ENCODE measurements at places on chromosomes 11 and 22.

DNA sequence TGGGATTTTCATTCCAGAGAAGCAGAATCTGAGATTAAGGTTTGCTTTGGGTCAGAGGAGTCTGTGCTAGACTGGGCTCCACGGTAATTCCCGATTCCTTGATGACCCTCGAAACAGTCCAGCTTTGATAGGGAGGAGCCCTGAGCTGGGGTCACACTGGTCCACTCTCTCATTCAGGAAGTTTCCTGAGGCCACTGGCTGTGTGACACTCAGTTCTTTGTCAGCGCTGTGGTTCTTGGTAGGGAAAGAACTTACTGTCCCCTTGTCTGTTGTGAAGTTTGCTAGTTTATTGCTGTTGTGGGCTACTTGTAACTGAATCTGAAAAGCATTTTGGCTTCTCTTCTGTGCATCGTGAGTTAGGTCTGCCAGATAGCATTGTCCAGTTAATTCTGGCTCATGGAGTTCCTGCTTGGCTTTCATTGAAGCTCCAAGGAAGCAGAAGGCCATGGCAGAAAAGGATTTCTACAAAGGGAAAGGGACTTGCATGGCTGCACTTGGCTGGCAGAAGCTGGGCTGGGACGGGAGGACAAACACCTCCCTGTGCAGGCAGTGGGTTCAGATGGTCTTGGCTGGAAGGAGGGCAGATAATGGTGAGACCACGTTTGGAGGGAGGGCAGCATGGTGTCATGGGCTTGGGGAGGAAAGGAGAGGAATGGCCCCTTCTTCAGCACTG is 23.3 kb downstream of the BCR start:
- H3K4me1 ChIP-seq = no peaks in the 10 kb centered on the region
- no peaks in the 10 kb centered on the region for H3K36me3 ChIP-seq

GRCh38 chr11:73664877-73665276 is 18.5 kb downstream of the PLEKHB1 start:
- no peak overlapping the region for H3K4me3 ChIP-seq
- H3K4me1 ChIP-seq = no peaks in the 10 kb centered on the region
- H3K27ac ChIP-seq = no peak overlapping the region
- DNase-seq = no peak

- no peaks in the 10 kb centered on the region for H3K27me3 ChIP-seq
- H3K36me3 ChIP-seq = no peaks in the 10 kb centered on the region
- peaks cover 33% of the 10 kb centered on the region for H3K4me1 ChIP-seq
These were observed 88.1 kb upstream of the ARHGAP32 start for GRCh38 chr11:129280027-129280811.

DNA sequence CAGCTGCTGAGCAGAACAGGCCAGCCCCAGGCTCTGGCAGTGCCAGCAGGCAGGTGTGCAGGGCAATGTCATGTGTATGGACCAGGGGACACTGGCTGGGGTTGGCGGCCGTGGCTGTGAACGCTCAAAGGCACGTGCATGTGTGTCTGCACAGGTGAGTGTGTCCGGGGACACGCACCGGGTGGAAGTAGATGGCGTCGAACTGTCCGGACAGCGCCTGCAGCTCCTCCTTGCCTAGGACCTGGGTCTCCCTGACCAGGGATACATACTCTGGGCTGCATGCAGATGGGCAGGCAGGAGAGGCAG is 863 bp downstream of the HDAC10 start:
- peaks cover 20% of the 10 kb centered on the region for H3K4me1 ChIP-seq
- peak overlapping the region; percentile 70 for H3K4me3 ChIP-seq
- no peaks in the 10 kb centered on the region for H3K27me3 ChIP-seq
- no peaks in the 10 kb centered on the region for H3K36me3 ChIP-seq
- H3K27ac ChIP-seq = no peak overlapping the region
- no peak for DNase-seq

GRCh38 chr11:87275176-87275575 is 237.4 kb downstream of the TMEM135 start:
- H3K36me3 ChIP-seq = no peaks in the 10 kb centered on the region
- H3K27ac ChIP-seq = no peak overlapping the region
- no peaks in the 10 kb centered on the region for H3K27me3 ChIP-seq
- H3K4me1 ChIP-seq = no peaks in the 10 kb centered on the region

DNA sequence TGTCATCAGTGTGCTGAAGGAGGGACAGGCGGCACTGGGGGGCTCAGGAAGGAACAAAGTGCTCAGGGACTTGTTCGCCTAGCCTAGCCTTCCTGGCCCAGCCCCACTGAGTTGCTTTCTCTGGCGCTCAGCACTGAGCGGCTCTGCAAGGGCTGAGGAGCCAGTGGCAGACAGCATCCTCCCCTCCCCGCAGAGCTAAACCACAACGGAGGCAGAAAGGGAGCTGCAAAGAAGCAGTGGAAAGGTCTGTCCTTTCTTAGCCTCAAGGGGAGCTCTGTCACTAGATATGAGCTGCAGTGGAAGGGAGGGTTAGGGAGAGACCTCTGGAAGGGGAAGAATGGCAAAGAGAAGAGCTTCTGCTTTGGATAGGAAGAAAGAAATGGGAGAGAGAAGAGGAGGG is 89.7 kb upstream of the PHOX2A start:
- no peak overlapping the region for H3K27ac ChIP-seq
- H3K4me3 ChIP-seq = no peak overlapping the region
- H3K36me3 ChIP-seq = no peaks in the 10 kb centered on the region
- H3K4me1 ChIP-seq = no peaks in the 10 kb centered on the region

- no peaks in the 10 kb centered on the region for H3K4me1 ChIP-seq
- H3K36me3 ChIP-seq = no peaks in the 10 kb centered on the region
- no peak overlapping the region for H3K27ac ChIP-seq
- no peak overlapping the region for H3K4me3 ChIP-seq
- DNase-seq = no peak
These were observed 26.9 kb upstream of the ATXN10 start for GRCh38 chr22:45644714-45645113.

- H3K27ac ChIP-seq = no peak overlapping the region
- no peaks in the 10 kb centered on the region for H3K4me1 ChIP-seq
- no peak overlapping the region for H3K4me3 ChIP-seq
These were observed 582.4 kb upstream of the B3GAT1 start for GRCh38 chr11:134994431-134994830.

DNA sequence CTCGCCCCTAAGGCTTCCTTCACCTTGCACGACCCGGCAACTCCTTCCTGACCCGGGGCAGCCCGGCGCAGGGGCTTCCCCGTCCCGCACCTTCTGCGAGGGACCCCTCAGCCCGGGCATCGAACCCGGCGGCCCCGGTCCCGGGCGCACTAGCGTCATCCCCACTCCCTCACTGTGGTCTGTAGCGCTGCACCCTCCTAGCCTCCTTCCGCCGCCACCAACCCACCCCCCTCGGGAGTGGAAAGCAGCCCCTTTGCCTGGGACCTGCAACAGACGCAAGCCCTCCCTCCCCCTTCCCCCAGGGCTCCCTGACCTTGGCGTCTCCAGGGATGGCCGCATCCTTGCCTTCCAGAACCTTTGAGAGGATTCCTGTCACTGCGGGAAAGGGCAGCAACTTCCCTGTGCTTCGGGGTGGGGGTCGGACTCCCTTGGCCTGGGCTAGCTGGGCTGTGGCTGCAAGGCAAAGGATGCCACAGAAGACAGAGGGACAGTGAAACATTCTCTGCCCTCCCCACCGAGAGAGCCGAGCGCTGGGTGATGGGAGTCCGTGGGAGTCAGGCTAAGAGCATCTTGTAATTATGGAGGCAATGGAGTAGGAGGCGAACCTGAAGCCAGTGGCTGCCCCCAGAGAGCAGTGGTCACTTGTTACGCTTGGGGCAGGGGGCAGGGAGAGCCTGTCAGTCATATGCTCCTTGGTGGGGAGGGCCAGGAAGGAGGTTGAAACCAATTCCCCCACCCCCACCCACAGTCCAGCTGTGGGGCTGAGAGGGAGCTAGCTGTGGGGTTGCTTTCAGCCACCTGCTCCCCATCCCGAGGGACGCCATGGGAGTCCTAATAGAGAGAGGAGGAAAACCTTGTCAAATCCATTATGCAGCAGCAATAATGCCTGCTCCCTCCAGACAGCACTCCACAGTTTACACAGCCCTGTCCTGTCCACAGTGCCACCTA is 920 bp downstream of the TMEM132A start:
- H3K4me3 ChIP-seq = peak overlapping the region; percentile 94
- no peak for DNase-seq
- H3K27me3 ChIP-seq = no peaks in the 10 kb centered on the region
- no peak overlapping the region for H3K27ac ChIP-seq
- peaks cover 5% of the 10 kb centered on the region for H3K4me1 ChIP-seq
- no peaks in the 10 kb centered on the region for H3K36me3 ChIP-seq

GRCh38 chr11:29119116-29119515 is 897.7 kb downstream of the KCNA4 start:
- no peaks in the 10 kb centered on the region for H3K27me3 ChIP-seq
- H3K27ac ChIP-seq = peak overlapping the region; percentile 75
- H3K4me1 ChIP-seq = peaks cover 18% of the 10 kb centered on the region
- no peak overlapping the region for H3K4me3 ChIP-seq
- H3K36me3 ChIP-seq = no peaks in the 10 kb centered on the region

- peak; percentile 68 for DNase-seq
- H3K27ac ChIP-seq = peak overlapping the region; percentile 92
- H3K27me3 ChIP-seq = no peaks in the 10 kb centered on the region
- H3K4me3 ChIP-seq = no peak overlapping the region
- H3K4me1 ChIP-seq = peaks cover 22% of the 10 kb centered on the region
- H3K36me3 ChIP-seq = no peaks in the 10 kb centered on the region
These were observed 43.6 kb upstream of the PRR5 start for GRCh38 chr22:44658311-44658953.

- no peaks in the 10 kb centered on the region for H3K36me3 ChIP-seq
- H3K4me1 ChIP-seq = peaks cover 15% of the 10 kb centered on the region
- DNase-seq = no peak
- H3K27me3 ChIP-seq = no peaks in the 10 kb centered on the region
- no peak overlapping the region for H3K27ac ChIP-seq
These were observed 239.5 kb upstream of the SORL1-AS1 start for GRCh38 chr11:121692236-121692635.
